ENCODE measurements at places on chromosomes 7 and 10.

DNA sequence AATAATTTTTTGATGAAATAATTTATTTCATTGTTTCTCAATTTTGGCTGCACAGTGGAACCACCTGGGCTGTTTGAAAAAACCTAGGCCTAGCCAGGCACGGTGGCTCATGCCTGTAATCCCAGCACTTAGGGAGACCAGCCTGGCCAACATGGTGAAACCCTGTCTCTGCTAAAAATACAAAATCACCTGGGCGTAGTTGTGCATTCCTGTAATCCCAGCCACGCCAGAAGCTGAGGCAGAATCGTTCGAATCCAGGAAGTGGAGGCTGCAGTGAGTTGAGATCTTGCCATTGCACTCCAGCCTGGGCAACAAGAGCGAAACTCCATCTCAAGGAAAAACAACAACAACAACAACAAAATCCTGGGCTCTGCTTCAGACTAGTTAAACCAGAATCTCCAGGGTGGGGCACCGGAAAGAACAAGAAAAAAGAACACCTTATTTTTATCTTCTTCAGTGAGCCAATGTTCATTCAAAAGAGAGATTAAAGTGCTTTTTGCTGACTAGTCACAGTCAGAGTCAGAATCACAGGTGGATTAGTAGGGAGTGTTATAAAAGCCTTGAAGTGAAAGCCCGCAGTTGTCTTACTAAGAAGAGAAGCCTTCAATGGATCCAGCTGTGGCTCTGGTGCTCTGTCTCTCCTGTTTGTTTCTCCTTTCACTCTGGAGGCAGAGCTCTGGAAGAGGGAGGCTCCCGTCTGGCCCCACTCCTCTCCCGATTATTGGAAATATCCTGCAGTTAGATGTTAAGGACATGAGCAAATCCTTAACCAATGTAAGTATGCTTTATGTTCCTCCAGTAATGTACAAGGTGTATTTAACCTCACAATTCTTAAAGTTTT lies at the start of gene CYP2C18:
CYP2C18 (plus strand) TSS at position 516 of the 841 bp plus-strand sequence; CDS start at position 607, 91 bp downstream.
- DNase-seq: no peak

- no peak for DNase-seq
Measured at GRCh38 chr10:95793401-95794045, 37.6 kb downstream of the ENTPD1 start.

DNA sequence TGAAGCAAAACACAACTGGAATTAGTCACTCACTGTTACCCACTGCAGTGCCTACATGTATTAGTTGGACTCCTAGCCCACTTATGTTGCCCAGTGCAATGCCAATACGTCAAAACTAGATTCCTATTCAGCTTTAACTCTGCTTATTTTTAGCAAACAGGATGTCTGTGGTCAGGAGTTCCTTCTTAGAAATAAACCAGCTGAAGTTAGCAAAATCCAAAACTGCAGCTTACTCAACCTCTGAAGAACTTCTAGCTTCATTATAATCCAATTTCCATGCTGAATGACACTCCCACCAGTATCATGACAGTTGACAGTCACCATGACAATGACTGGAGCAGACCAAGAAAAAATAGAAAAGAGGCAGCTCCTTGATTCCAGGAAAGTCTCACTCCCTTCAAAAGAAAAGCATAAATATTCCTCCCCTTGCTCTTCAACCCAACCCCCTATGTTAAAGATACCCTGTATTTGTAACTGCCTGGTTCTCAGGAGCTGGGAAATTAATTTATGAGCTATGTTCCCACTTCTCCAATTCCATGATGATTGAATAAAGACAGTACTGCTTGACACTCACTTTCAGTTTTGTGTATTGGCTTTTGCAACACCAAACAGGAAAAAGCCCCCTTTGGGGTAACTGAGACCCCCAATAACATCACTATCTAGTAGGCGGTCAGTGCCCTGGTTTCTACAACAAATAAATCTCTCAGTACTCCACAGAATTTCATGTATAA lies 327.4 kb downstream of the SORCS1 start:
- no peak for DNase-seq

GRCh38 chr7:120916121-120916520 lies 34.5 kb upstream of the ING3 start:
- DNase-seq: no peak

- no peak for DNase-seq
Measured at GRCh38 chr7:42080841-42081586, 156.0 kb downstream of the GLI3 start.

- DNase-seq: no peak
Measured at GRCh38 chr7:100152404-100152803, 3.7 kb downstream of the LAMTOR4 start.

DNA sequence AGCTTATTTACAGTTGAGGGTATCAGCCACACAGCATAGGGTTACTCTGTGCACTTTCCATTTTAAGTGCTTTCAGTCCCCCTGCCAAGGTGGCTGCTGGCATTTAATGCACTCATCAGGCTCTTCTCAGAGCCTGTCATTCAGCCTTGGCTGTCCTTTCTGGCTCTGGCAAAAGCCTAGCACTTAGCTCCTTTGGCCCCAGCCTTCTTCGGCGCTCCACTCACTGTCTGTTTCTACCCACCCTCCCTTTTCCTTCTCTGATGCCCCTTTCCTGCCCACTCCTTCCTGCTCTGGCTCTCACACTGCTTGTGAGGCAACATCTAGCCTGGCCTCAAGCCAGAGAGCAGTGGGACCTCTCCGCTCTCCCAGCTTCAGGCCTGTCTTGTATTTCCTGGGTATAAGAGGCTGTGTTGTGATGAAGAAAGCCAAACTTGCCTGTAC lies 60.2 kb downstream of the WIPF3 start:
- DNase-seq: no peak

GRCh38 chr10:125694883-125695282 lies 11.9 kb upstream of the TEX36 start:
- DNase-seq: no peak

GRCh38 chr7:1936531-1937251 lies 266.6 kb downstream of the ELFN1 start:
- no peak for DNase-seq

DNA sequence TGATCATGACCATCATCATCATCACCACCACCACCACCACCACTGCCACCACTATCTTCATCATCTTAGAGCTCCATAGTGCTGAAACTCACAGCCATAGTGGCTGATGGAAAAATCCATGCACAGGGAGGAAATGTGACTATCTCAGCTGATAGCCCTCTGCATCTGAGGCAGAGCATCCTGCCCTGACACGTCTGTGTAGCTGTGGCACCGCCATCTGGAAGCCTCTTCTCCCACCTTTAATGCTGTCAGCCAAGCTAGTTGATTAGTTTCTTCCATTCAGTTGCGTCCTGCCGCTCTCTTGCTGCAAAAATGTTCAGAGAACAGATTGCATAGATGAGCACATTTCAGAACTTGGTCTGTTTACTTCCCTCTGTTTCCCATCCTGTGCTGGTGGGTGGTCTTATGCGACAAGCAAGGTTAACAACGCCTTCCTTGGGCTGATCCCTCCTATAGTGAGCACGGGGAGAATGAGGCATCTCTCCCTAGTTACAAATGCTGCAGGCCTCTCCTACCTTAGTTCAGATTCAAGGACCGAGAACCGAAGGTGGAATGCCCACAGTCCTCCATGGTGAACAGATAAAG lies 478.6 kb downstream of the PLXNA4 start:
- no peak for DNase-seq

DNA sequence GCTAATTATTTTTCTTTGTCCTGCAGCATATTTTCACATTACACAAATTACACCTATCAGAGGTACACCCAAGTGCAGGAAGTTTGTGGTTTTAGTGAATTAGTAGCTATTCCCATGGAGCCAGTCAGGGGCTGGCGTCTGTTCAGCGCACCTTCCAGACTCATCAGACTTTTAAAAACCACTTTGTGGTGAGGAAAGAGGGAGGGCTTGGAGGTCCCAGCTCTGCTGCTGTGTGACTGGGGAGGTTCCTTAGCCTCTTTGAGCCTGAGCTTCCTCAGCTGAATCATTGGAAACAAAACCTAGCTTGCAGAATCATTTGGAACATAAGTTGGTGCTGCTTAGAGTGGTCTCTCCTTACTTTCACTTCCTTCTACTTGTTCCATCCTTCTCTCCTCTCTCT lies 175.4 kb downstream of the SORCS3 start:
- DNase-seq: no peak

- no peak for DNase-seq
Measured at GRCh38 chr10:89388806-89389205, 3.6 kb upstream of the IFIT1 start.

DNA sequence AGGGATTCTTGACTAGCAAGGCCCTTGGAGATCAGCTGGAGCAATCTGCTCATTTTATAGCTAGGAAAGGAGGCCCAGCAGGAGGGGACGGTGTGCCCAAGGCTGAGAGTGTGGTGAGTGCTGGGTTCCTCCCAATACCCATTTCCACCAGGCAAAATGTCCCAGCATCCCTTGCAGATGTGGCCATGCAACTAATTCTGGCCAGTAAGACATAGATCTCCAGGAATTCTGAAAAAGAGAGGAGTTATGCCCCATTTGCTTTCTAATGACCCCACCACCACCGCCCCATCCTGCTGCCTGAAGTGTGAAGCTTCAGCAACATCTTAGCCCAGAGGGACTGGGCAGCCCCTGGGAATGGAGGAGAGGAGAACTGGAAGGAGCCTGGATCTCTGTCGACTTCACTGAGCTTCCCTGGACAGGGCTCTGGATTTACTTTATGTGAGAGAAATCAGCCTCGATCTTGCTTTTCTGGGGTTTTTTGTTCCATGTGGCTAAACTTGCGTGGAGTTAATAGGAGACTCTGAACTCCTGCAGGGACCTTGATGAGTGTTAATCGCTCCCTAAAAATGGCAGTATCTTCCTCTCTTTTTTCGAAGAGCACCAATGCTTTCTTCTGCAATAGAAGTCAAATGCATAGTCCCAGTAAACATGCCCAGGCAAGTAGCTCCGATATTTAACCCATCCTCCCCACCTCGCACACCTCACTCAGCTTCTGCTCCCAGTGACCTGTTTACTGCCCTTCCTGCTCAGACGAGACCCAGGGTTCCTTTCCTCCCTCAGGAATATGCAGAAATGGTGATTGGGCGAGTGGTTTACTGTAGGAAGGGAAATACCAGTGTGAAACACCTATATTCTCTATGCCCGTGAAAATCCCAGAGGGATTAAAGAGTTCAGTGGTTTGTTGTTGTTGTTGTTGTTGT lies 127.5 kb upstream of the GPR26 start:
- DNase-seq: no peak

GRCh38 chr10:873020-873419 lies 58.5 kb downstream of the LARP4B start:
- no peak for DNase-seq

DNA sequence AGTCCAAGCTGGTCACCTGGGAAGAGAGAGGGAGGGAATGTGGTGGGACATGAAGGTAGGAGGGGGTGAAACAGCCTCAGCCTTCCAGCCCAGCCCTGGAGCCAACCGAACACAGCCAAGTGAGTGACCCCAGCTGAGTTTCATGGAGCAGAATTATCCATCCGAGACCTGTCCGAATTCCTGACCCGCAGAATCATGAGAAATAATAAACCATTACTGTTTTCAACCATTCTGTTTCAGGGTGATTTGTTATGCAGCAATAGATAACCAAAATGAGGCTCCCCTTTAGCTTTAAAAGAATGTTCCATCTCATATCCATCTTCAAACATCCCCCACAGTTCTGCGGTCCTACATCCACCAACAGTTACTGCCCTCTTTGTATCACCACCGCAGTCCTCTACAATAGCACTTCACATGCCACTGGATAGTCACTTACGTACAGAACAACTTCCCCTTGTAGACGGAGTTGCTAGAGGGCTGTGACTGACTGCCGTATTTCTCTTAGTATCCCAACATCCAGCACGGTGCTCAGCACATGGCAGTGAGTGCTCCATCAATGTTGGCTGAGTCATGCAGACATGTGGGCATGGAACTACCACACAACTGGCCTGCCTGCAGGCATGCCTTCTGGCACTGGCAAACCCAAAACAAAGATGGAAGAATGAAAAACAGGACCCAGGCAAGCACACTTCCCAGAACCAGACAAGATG lies 18.5 kb downstream of the KIAA1549 start:
- DNase-seq: no peak

- DNase-seq: no peak
Measured at GRCh38 chr10:28744069-28744768, 66.9 kb downstream of the BAMBI start.

DNA sequence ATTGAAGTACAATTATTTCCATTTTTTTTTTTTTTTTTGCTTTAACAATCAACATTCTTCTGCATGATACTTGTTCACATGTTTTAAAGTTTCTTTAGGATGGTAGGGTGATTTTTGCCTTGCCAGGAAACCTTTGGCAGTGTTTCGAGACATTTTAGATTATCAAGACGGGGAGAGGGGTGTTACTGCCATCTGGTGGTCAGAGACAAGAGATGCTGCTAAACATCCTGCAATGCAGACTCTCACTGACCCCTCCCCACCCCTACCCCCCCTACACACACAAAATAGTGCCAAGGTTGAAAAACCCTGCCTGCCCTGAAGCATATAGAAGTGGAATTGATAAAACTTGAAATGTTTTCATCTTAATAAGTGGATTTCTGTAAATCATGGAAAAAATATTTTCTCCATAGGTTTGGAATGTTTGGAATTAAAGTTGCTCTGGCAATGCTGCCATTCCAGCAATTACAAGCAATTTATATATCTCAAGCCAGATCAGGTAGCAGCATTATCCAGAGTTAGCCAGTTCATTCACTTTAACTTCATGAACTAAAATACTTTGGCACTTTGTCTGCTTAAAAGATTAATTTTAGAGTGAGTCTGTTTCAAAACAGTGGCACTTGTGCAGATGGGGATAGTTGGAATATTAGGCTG lies 62.1 kb downstream of the SDHAF3 start:
- DNase-seq: peak; percentile 18

GRCh38 chr7:96217147-96217546 lies 104.8 kb downstream of the SLC25A13 start:
- no peak for DNase-seq

DNA sequence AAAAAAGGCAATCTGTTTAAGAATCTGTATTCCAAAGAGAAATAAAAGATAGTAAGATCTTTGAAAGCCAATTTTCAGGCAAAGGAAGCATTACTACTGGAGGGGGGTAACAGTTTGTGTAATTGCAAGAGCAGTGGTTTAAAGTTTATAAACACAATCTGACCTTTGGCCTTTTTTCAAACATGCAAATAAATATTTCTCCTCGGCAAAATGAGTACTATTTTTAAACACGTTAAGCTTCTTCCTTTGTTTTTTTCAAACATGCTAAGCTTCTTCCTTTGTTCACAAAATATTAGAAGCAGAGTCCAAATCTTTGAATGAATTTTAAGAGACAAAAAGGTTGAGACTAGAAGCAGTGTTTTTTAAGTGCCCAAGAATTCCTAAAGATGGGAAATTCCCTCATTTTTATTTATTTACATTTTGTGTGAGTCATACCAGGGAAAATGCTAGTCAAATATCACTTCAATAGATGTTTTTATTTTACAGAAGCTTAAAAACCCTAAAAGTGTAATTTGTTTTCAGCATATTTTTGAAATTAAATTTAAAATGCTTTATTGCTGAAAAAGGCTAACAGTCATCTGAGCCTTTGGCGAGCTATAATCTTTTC lies 229.3 kb downstream of the GPR37 start:
- DNase-seq: no peak

- DNase-seq: no peak
Measured at GRCh38 chr7:3738964-3739363, 437.9 kb downstream of the SDK1 start.
